ENCODE measurements at places on chromosomes 5 and 9. TPM values are rescaled to one million over a fixed set of nuclear protein-coding genes. Genes with fewer than 3 reads are reported as not detected.

Gene DAB2IP
- total RNA-seq = 44.9 TPM

Gene PCDHB3
- total RNA-seq = 0.38 TPM

Gene ZFP37
- 1.0 TPM for total RNA-seq

Gene SMIM32
- not detected for total RNA-seq

Gene PDE6A
- under 0.01 TPM for total RNA-seq

Gene FAM163B
- not detected for total RNA-seq

Gene GHR
- 0.49 TPM for total RNA-seq

Gene LCN12
- 1.6 TPM for total RNA-seq

Gene CDX1
- 0.33 TPM for total RNA-seq

Gene WNT8A
- total RNA-seq = not detected

Gene CTXN3
- total RNA-seq = not detected

Gene FBN2
- total RNA-seq = 24.6 TPM

Gene TNIP1
- total RNA-seq = 97.0 TPM

Gene C6
- not detected for total RNA-seq

Gene FOXI1
- not detected for total RNA-seq

Gene SPATA31A5
- total RNA-seq = not detected

Gene OR1J1
- total RNA-seq = not detected

Gene SLC36A3
- total RNA-seq = not detected

Gene C9
- total RNA-seq = not detected

Gene WDR41
- 45.8 TPM for total RNA-seq

Gene PLAC8L1
- total RNA-seq = not detected

Gene PCDHAC1
- under 0.01 TPM for total RNA-seq

Gene RNF44
- total RNA-seq = 31.3 TPM

Gene IPO11
- total RNA-seq = 18.9 TPM

All from mesangial cell (primary cell).